H4 (cell line): ENCODE measurements at places on chromosomes 11 and 22. TPM values are rescaled to one million over a fixed set of nuclear protein-coding genes. Genes with fewer than 3 reads are reported as not detected.

Gene NCF4
- not detected in 2 replicates for total RNA-seq

Gene OTOG
- total RNA-seq, result not detected in 2 replicates

Gene TEF
- 8.6 and 11.0 TPM in 2 replicates for total RNA-seq

- DNase-seq, result no peak
Measured at GRCh38 chr11:64056213-64056785, 20.6 kb downstream of the FLRT1 start.

GRCh38 chr11:70462818-70463477, 64.6 kb downstream of the CTTN start:
- DNase-seq, result no peak

GRCh38 chr22:32499666-32500065, 25.1 kb downstream of the FBXO7 start:
- no peak for DNase-seq

GRCh38 chr11:16293204-16293681, 63.1 kb downstream of the SOX6 start:
- DNase-seq, result no peak

GRCh38 chr11:32920570-32920969, 28.0 kb downstream of the QSER1 start:
- no peak for DNase-seq

DNA sequence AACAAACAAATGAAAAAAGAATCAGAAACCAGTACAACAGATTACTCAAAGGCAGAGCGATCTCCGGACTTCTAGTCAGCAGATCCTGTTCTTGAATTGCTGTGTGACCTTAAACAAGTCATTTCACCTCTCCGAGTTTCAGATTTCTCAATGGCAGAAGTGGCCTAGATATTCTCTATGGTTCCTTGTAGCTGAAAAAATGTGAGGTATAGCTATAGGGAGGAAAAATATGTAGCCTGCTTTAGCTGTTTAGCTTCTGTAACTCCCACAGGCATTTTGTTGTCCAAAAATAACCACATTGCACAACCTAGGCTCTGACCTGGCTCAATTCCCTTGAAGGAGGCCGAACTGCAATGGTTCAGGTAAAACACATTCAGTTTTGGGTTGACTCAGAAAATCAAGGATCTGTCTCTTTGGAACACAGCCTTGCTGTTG, 100.7 kb downstream of the DBX1 start:
- no peak for DNase-seq

- no peak for DNase-seq
Measured at GRCh38 chr11:6351782-6352382, 31.6 kb upstream of the CAVIN3 start.
